Stimulated activated CD4-positive, alpha-beta T cell treated with anti-CD3 and anti-CD28 coated beads, Interleukin-1b, Interleukin-23, amount 100 ng/mL, for 4 hours (primary cell): ENCODE measurements at places on chromosomes 1 and 21.

DNA sequence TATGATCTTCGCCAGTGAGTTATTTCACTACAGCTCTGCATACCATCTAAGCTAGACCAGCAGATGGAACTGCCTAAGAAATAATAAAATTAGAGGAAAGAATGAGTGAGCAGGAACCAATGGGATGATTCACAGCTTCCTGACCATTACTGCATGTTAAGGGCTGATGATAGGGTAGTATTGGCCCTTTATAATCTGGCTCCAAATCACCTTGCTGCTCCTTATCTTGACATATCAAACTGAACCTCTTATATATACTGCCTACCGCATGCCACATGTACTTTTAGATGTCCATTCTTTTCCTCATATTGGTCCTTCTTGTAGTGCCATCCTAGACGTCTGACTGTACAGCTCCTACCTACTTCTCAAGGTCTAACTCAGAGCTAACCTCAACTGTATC lies 524.4 kb downstream of the DPYD start:
- DNase-seq, result no peak

DNA sequence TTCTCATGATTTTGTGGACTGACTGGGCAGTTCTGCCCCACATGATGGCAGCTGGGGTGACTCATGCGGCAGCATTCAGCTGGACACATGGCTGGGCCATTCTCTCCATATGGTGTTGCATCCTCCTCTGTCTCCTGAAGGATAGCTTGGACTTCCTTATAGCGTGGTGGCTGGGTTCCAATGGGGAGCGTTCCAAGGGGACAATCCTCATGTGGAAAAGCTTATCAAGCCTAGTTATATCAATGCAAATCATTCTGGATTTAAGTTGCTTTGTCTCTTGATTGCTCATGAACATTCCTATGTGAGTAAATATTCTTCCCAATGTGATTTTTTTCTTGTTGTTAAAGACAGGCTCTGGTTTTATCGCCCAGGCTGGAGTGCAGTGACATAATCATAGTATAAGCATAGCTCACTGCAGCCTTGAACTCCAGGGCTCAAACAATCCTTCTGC lies 13.2 kb upstream of the SLC2A1 start:
- no peak for DNase-seq

- DNase-seq, result no peak
Measured at GRCh38 chr1:211518330-211519289, 26.6 kb upstream of the RD3 start.

DNA sequence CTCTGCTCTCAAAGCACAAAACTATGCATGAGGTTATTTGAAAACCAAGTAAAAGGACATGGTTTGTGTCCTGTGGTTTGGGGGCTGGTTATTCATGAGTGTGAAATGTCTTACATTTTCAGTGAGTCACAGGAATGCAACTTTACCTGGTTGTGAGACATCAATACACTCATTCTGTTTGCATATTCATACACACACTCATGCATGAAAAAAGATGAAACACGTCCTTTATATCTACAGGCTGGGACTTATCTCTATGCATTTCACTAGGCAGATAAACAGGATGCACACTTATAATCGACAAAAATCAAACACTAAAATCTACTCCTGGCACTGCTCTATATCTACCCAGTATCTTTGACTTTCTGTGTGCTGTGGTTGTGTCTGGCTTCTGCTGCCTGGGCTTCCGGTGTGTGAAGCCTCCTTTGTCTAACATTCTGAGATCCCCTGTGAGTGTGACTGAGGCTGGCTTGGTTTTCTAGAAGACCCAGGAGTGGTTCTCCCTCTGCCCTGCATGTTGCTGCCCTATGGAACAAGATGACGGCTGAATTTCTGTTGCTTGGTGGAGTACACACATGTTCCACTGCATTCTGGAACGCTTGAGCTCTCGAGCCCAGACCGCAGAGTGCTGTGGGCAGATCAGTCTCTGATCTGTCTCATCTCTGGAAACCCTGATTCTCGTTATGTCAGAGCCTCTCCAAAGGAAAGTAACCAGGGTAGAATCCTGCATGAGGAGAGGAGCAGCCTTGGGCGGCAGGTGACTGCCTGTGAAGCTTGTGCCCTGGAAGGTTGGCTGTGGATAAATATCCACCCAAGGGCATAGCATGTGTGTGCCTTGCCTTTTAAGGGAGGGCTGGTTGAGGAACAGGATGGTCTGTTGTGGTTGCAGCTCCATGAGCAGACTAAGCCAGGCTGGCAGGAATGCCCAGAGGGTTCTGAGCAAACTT lies 19.7 kb upstream of the FASLG start:
- peak; percentile 56 for DNase-seq

GRCh38 chr1:33280091-33280661 lies 23.9 kb downstream of the ZNF362 start:
- DNase-seq, result no peak

GRCh38 chr1:40676501-40676900 lies 11.0 kb upstream of the RIMS3 start:
- DNase-seq, result no peak

DNA sequence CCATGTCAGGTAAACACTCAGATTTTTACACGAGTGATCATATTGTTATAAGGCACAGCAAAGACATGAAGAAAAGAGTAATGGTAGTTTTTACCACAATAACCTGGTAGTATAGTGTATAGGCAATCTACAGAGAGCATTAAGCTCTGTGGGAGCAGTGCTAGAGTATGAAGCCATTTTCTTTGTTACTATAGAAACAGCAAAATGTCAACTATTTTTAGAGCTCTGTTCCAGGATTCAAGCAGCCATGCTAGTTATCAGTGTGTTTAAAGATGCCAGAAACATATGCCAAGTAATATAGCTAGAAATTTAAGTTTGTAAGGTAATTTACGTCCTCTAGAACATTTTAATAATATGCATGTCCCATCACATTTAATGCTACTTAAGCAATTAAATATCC lies 77.6 kb upstream of the RGS18 start:
- DNase-seq, result no peak

DNA sequence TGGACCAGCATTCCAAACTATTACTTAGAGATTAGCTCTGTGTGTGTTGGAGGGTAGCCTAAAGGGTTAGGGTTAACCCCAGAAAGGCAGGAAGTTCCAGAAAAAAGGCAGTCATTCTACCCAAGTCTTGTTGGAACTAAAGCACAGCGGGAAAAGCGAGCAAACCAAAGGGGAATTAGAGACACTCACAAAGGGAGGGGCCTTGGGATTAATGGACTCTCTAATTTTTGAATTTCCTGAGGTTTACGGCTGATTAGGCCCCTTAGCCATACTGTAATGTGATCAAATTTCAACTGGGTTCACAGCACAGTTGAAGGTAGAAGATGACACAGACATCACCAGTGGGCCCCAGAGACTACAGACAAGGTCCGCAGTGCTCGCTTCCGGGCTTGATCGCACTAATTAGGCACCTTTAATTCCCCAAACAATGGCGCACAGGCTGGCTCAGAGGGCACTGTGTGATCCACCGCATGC lies 28.3 kb downstream of the CAPZB start:
- DNase-seq, result no peak

DNA sequence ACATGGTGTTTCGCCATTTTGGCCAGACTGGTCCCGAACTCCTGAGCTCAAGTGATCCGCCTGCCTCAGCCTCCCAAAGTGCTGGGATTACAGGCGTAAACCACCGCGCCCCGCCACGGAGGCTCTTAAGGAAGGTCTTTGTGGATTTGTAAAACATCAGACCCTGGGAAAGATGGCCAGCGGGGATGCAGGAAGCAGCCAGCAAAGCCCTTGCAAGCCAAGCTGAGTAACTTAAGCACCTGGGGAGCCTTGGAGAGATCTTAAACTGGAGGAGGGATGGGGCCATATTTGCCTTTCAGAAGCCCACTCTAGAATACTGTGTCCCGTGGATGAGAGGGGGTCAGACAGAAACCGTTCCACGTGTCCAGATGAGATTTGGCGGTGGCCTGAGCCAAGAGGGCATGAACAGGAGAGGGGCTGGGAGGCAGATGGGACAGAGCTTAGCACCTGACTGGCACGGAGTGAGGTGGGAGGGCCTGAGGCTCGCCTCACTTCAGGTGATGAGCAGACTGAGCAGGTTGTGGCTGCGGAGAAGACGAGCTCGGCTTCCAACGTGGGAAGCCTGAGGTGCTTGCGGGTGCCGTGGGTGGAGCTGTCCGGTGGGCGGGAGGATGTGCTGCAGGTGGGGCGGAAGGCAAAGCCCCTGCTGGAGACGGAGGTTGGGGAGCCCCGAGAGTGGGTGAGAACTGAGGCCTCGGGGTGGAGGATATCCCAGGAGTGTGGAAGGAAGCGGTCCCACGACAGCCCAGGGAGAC lies 11.7 kb downstream of the C1orf216 start:
- peak; percentile 27 for DNase-seq

GRCh38 chr1:235782601-235783000 lies 84.1 kb downstream of the LYST start:
- no peak for DNase-seq

DNA sequence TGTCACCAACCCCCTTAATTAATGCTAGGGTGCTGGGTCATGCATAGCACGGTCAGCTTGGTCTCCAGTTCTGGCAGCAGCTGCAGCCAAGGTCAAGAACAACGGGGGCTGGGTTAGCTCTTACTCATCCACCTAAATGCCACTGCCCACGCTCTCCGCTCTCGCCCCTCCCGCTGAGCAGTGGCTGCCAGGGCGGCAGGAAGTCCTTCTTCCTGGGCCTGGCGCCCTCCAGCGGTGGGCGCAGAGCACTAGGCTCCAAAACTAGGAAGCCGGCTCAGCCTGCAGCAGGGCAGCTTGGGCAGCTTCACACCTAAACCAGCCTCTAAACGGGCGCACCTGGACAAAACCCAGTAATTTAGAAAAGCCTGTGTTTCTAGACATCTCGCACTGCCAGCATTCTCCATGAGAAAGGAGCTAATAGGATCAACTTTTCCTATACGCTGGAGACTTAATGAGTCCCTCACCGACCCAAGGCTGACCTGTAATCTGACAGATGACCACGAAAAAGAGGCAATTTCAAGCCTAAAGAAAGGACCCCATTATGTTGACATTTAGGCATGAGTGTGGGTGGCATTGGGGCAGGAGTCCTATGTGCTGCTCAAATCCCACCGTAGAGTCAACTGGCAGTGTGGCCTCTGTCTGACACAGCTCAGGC lies 78.4 kb upstream of the LRRN2 start:
- peak; percentile 45 for DNase-seq

GRCh38 chr1:161052899-161053298 lies 7.1 kb upstream of the USF1 start:
- DNase-seq, result no peak

DNA sequence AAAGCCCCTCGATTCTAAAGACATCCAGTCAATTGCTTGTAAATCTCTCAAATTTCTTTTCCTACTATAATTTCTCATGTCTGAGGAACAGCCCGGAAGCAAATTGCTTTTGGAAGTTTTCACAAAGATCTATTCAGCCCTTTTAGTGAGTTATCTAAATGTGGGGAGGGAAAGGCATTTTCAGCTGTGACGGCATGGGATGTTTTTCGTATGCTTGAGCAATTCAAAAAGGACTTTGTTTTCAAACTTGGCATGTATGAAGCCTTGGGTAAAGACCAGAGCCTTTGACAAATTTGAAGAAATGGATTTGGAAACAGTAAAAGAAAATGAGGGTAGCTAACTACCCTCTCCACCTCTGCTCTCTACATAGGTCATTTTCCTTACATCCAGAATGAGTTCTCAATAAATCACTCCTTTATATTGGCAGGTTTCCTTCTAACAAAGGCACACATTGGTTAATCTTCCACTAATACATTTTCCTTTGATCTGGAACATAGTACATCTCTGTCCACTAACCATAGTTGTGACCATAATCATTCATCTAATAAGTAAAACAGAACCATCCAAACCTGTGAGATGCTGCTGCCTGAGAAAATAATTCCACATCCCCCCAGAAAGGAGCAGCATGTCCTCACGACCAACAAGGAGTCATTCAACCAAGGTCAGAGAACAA lies 66.1 kb upstream of the ADAM30 start:
- DNase-seq, result no peak

DNA sequence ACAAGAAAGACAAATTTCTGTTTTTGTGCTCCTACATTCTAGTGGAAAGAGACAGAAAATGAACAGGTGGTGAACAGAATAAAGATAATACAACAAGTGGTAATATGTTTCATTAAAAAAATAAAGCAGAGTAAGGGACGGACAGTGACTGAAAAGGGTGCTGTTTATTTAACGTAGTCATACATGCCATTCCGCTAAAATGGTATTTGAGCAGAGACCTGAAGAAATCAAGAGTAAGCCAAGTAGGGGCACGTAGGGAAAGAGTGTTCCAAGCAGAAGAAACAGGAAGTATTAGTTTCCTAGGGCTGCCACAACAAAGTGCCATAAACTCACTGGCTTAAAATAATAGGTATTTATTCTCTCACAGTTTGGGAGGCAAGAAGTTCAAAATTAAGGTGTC lies 65.6 kb upstream of the KCTD3 start:
- no peak for DNase-seq

GRCh38 chr1:96544831-96545221 lies 176.8 kb upstream of the PTBP2 start:
- no peak for DNase-seq

GRCh38 chr1:25099343-25099951 lies 132.9 kb downstream of the SYF2 start:
- DNase-seq, result no peak

- DNase-seq, result no peak
Measured at GRCh38 chr1:236228411-236228810, 53.3 kb downstream of the ERO1B start.

DNA sequence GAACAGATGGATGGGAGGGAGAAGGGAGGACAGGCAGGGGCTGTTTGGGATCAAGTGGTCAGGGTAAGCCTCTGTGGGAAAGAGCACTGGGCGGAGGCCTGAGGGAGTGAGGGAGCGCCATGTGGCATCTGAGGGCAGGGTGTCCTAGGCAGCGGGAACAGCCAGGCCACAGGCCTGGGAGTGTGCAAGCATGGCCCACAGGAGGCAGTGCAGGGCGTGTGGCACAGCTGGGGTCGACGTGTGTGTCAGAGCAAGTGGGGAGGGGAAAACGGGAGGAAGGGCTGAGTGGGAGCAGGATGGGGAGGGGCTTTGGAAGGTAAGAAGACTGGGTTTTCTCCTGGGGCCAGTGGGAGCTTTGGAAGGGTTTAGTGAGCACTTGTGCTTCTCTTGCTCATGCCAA lies 143.4 kb downstream of the SYF2 start:
- DNase-seq, result no peak

DNA sequence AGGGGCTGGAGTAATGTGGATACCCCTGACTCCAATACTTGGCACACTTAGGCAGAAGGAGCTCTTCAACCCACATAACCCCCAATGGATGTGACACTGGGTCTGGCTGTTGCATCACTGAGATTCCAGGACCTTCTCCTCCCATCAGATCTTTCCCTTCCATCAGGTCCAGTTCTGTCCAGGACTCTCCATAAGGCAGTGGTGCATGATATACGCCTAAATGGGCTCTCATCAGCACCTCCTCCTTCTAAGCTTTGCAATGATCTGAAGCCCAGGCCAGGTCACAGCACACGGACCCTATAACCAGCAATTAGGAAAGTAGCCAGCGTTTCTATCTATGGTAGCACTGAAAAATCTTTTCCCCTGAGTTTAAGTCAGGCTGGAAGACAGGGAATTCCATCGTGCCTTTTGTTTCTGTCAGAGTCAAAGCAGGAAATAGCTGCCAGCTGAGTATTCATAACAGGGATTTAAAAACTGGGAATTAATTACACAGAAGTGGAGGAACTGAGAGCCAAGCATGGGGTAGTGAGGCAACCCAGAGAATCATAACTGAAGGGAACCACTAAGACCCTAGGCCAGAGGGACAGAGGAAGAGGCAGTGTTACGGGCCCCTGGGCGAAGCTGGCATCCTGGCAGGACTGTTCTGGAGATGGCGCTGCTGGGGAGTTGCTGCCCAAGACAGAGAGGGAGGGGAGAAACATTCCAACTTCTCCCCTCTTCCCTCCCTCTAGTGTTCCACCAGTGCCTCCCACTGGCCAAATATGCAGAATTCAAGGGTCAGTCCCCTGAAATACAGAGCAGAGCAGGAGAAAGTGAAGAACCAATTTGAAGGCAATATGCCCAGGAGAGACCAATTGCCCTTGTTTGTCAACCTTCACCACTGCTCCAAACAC lies 37.5 kb upstream of the HOOK1 start:
- no peak for DNase-seq
